GM13977 (cell line): ENCODE measurements at places on chromosomes 7 and 10.

DNA sequence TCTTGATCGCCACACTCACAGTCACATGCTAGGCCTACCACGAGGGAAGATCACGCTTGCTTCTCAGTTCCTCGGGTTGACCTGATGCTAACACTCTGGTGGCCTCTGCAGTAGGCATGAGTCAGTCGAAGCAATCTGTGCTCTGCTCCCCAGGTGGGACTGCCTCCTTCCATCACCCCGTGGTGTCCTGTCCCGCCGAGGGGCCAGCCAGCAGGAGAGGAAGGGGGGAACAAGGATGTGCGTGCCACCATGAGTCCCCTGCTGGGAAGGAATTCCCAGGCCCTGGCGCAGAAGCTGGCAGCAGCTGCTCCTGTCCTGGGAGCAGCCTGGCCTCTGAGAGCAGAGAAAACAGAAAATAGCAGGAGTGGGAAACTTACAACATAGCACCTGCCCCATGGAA, 695.0 kb upstream of the NRP1 start:
- DNase-seq: no peak

DNA sequence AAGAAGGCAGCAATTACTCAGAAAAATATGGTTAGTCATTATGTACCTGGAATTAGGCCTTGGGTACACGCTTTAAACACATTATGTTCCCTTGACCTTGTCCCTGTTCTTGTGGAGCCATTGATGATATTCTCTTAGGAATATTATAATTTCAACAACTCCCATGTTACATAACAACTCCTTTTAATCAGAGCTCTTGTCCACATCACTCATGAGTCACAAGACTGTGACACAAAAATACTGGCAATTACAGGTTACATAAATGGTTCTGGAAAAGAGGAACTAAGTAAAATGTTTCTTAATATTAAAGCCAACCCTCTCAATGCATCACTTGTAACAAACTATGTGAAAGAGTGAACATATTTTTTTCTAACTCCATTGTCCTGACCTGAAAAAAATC, 143.8 kb upstream of the PCLO start:
- DNase-seq: no peak

- DNase-seq: no peak
Measured at GRCh38 chr7:36204044-36204663, 51.1 kb downstream of the EEPD1 start.

- no peak for DNase-seq
Measured at GRCh38 chr10:131077724-131078123, 233.8 kb downstream of the TCERG1L start.

DNA sequence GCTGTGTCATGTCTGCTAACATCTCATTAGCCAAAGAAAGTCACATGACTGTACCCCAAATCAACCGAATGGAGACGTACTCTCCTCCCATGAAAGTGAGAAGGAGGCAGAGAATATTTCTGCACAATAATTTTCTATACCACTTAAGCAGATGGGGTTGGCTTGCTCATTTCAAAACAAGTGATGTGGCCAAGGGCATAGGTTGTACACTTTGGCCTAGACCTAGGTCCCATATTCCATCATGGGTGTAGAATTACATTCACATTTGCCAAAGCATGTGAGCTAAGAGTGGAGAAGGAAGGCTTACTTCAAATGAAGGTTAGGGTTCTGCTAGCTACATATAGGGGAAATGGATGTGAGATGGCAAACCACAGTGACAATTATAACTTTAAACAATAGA, 83.0 kb downstream of the ZNF365 start:
- DNase-seq: no peak
